CMK (cell line): ENCODE measurements at places on chromosomes 2 and 18.

DNA sequence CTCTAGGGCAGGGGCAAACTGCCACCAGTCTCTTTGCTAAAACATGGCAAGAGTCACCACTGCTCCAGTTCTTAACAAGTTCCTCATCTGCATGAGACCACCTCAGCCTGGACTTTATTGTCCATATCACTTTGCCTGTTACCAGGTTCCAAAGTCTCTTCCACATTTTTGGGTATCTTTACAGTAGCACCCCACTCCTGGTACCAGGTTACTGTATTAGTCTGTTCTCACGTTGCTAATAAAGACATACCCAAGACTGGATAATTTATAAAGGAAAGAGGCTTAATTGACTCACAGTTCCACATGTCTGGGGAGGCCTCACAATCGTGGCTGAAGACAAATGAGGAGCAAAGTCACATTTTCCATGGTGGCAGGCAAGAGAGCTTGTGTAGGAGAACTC is 5.5 kb upstream of the DPP4 start:
- no peak for DNase-seq

DNA sequence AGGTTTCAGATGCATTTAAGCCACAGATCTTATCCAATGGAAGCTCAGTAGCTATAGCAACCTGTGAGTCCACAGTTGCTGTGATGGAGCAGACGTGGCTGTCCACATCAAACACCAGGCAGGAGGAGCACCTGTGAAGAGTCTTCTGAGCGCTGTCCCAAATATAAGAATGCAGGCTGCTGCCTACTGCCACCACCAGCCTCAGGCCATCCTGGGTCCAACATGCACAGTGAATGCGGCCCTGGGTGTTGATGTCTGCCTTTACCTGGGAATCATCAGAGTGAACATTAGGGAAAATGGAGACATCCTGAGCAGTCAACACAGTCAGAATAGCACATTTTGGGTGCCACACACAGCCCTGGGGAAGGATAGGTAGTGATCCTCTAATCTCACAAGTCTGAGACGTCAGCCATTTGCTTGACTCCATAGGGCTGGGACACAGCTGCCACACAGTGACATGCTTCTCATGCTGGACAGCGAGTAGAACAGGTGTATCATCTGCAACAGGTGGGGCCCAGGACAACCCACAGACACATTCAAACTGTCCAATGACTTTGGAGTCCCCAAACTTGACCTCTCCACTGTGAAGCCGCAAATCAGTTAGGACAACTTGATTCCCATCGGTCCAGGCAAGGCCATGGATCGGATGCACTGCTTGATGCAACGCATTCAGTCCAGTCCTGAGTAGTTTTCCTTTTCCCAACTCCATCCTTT is 8.2 kb downstream of the WDCP start:
- DNase-seq: no peak

- no peak for DNase-seq
Observed at GRCh38 chr2:158723181-158723838, 71.8 kb upstream of the DAPL1 start.

GRCh38 chr2:240868286-240869108 is at the start of gene AGXT:
TSS of gene AGXT (plus strand) at chr2:240868824. CDS start at chr2:240868866, 42 bp downstream.
- DNase-seq: no peak

- DNase-seq: no peak
Observed at GRCh38 chr2:216546241-216546640, 47.6 kb downstream of the RPL37A start.

DNA sequence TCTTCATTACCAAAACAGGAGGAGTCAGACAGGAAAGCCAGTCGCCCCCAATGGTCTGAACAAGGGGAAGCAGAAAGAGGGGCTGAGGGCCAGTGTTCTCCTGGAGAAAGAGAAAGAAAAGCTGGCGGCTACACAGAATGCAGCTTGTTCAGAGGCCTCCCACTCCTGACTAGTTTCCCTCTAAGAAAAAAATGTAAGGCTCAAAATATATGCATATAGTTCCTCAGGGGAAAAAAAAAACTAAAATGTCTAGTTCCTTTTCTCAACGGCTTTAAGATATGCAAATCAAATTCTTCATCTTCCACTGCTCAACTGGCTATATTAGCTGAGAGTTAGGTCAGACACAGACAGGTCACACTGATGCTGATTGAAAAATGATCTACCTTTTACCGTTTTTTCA is 18.6 kb downstream of the MBOAT2 start:
- no peak for DNase-seq

GRCh38 chr2:88658881-88659537 is 31.7 kb upstream of the EIF2AK3 start:
- DNase-seq: no peak

- DNase-seq: no peak
Observed at GRCh38 chr2:152443771-152444170, 108.8 kb downstream of the FMNL2 start.

DNA sequence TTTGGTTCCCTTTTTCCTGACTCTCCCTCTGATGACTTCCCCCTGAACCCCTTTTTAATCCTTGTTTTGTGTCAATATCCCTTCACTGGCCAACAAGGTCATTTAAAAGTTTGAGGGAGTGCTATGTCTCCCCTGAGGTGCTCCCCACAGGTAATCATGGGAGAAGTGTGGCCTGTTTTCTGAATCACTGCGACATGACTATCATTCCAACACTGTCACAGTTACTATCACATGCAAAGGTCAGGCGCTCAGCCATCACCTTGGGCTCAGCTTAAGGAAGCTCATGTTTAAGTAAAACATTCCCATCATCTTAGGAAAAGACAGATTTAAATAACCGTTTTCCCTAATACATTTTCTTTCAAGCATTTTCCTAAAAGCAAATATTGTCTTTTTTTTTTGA is 20.9 kb upstream of the ACAA2 start:
- DNase-seq: no peak

GRCh38 chr2:212299333-212299732 is 239.3 kb downstream of the ERBB4 start:
- DNase-seq: no peak

GRCh38 chr2:189165656-189166380 is 13.7 kb downstream of the COL5A2 start:
- no peak for DNase-seq

DNA sequence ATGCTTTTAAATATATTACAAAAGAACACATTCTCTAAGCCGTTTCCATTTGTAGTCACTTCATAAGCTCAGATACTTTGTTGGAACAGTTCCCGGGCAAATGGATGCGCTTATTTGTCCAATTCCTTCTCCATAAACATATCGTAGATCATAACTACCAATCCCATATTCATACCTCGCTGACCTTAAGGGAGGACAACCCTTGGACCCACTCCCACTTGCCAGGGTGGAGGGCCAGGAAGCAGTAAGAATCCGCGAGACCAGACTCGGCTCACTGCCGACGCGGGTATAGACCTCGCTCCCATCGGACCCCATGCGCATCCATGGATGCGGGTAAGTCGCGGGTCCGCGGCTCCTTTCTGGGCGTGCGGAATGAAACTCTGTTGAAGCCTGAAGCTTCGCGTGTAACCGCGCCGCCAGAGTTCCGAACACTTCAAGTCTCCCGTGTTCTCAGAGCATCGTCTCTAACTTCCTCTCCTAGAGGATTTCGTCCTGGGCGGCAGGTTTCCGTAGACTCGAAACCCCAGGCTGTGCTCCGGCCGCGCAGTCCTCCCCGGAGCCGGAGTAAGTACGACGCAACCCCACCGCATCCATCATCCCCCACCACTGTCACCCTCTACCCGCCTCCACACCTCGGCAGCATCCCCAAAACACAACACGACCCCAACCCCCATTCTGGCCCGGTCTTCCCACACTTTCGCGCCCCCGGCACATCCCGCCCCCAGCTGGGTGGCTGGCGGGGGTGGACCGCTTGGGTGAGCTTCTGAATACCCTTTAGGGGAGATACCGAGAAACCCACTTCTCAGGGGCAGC is 1.1 kb downstream of the DSC3 start:
- DNase-seq: no peak

DNA sequence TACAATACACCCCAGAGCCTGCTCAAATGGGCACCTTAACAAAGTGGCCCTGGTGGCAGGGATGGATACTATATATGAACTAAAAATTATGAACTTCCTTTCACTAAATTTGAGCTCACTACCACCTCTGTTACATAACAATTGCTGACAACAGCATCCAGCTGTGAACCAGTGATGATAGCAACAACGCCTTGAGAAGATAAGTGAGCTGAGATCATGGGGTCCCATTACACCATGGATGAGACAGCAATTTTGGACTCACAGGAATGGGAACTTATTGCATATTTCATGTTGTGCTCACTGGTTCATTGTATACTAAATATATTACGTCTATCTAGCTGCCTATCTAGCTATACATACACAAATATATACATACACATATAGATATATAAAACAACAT is 16.9 kb upstream of the ALMS1 start:
- DNase-seq: no peak

DNA sequence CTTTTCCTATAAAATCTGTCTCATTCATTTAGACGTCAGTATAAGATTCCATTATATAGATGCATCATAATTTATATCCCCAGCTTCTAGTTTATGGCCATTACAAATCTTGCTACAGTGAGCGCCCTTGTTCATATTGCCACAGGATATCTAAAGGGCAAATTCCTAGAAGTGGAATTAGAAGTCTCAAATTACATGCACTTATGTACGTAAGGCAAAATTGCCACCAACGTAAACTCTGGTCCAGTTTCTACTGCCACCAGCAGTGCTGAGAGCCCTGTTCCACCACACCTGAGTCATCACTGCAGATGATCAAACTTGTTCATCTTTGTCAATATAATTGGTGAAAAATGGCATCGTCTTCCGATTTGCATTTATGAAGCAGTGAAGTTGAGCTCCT is 90.9 kb upstream of the ID2 start:
- no peak for DNase-seq

GRCh38 chr18:7632152-7633098 is 65.3 kb downstream of the PTPRM start:
- no peak for DNase-seq

DNA sequence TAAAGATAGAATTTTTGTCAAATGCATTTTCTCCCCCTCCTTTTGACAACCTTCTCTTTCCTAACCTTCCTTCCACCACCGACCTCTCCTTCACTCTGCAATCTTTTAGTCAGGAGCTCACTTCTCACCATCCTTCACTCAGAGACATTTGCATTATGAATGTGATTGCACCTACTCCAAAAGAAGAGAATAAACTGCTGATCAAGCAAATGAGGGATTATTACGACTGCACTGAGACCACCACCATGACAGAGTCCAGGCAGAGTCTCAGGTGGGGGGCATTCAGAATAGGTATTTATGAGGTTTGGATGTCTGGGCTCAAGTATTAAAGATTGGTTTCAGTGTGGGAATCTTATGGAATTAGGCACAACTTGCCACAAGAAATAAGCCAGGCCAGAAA is 483.9 kb downstream of the PTH2R start:
- DNase-seq: no peak

GRCh38 chr18:61749031-61749430 is 143.8 kb downstream of the RNF152 start:
- DNase-seq: no peak

- no peak for DNase-seq
Observed at GRCh38 chr2:100987974-100988373, 14.1 kb upstream of the RPL31 start.

GRCh38 chr2:135258193-135258592 is 206.1 kb downstream of the RAB3GAP1 start:
- DNase-seq: no peak

DNA sequence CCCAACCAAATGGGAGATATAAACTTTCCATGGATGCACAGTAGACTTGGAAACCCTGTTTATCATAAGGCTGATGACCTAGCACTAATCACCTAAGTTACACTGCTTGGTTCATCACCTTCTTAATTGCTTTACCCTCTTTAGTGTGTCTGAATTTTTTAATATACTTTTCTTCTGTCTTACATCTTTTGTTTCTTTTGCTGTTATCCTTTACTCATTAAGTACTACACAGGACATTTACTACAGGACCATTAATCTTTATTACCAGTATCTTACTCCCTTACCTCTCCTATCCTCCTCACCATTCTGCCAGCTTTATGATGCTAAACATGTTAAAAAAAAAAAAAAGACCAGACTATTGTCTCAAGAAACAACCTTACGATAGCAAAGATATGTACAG is 333.6 kb downstream of the KIAA1328 start:
- DNase-seq: no peak

GRCh38 chr2:240365971-240366471 is 69.4 kb upstream of the GPC1 start:
- DNase-seq: no peak

DNA sequence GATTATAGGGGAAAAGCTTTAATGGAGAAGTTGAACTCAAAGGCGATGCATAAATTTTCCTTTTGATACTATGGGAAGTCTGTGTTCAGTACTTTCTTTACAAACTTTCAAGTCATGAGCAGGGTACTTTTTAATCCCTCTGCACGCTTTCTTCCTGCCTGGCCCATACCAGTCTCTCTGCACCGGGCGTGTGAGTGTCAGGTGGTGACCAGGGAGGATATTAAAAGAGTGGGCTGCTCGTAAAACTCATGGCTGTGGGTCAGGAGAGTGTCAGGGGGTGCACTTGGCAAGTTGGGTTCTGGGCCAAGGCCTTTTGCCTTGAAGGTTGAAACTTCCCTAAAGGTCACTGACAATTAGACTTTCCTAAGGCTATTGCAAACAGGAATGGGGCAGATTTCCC is 367.8 kb downstream of the GPD2 start:
- DNase-seq: no peak

GRCh38 chr2:51718881-51719280 is 686.9 kb upstream of the NRXN1 start:
- DNase-seq: no peak

DNA sequence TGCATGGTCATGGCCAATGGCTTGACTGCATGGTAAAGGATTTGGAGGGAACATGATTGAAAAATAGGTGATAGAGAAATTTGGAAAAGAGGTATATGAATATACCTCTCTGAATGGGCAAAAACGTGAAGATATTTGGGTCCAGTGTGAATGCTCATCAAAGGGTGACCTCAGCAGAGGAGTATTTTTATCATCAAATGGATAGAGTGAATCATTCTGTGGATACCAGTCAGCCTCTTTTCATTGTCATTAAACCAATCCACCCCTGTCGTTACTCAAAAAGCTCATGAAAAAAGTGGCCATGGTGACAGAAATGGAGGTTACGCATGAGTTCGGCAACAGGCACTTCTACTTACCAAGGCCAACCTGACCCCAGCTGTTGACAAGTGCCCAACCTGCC is 1074.7 kb downstream of the TSN start:
- no peak for DNase-seq

DNA sequence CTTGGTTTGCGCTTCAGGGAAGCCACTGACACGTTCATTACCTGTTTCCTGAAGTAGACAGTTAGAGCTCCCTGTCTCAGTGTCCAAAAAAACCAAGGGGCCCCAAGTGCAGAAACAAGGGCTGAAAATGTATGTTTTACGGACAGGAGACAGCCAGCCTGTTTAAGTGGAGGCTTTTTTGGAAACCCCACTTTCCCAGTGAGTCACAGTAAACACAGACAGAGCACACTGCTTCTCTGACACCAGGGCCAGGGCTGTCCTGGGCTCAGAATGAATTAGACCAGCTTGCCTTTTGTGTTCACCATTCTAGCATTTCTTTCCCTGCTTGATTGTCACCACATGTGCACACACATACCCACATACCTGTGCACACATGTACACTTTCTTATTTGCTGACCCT is 128.6 kb downstream of the SH3RF3 start:
- DNase-seq: no peak
